Activated effector memory CD4-positive, alpha-beta T cell treated with Interleukin-2 at 50 U/mL for 16 hours (primary cell): ENCODE measurements at places on chromosomes 13 and 19.

DNA sequence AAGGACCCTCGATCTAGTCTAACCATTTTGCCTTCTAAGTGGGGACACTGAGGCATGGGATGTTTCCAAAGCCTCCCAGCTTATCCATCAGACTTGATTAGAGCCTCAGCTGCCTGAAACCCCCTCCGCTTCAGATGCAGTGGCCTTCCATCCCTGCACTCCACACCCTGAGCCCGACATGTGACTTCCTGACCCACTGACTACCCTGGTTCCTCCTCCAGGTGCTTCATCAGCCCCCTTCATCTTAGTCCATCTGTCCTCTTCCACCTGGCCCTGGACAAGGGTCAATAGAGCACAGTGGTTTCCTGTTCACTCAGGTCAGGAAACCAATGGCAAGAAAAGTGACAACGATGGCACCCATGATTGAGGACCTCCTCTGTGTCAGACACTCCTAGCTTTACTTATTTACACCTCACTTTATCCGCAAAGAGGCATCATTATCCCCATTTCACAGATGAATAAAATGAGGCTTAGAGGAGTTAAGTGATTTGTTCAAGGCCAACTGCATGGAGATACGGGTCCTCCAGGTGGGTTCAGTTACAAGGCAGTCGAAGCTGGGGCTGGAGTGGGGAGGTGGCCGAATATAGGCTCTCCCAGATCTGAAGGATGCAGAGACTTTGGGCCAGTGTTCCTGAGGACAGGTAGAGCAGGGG lies 81.6 kb upstream of the TM9SF2 start:
- DNase-seq = no peak

GRCh38 chr13:29901710-29902631 lies 51.6 kb upstream of the UBL3 start:
- peak; percentile 18 for DNase-seq

- DNase-seq = no peak
Measured at GRCh38 chr13:30079501-30079900, 227.8 kb downstream of the KATNAL1 start.

DNA sequence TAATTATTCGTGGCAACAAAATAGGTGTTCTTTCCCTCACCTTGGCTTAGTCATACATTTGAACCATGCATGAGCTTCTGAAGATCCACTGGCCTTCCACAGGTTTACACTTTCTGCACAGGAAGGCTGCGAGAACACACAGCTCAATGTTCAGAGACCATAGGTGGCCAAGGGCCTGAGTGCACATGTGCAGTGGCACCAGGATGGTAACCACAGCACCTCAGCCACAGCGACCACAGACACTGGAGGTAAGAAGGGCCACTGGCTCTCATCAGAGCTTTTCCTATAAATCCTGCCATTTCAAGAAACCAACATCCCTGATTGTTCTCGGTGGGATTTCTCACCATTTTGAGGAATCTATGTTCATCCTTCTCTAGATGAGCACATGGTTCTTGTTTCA lies 1.6 kb downstream of the DCLK1 start:
- no peak for DNase-seq

- DNase-seq = no peak
Measured at GRCh38 chr13:33228648-33229445, 56.7 kb downstream of the STARD13 start.

- no peak for DNase-seq
Measured at GRCh38 chr13:109208522-109208921, 577.9 kb downstream of the IRS2 start.

DNA sequence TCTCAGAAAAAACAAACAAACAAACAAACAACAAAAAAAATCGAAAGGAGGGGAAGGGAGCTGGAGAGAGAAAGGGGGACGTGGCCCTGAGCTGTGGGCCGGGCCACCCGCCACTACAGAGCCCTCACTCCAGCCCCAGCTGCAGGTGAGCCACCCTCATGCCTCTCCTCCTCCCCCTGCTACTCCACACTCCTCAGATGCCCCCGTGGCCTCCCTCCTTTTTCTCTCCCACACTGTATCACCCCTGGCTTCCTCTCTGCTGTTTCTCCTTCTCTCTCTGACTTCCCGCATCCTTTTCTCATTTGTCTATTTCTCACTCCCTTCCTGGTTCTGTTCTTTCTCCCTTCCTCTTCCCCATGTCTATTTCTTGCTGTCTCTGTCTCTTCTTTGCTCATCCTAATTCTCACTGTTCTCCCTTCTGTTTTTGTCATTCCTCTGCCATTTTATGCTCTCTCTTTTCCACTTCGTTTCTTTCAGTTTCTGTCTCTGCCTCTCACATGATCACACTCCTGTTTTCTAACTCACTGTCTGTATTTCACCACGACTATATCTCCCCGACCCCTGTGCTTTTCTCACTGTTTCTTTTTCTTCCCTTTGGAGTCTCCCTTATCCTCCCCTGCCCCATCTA lies 2.7 kb downstream of the KLK2 start:
- no peak for DNase-seq

DNA sequence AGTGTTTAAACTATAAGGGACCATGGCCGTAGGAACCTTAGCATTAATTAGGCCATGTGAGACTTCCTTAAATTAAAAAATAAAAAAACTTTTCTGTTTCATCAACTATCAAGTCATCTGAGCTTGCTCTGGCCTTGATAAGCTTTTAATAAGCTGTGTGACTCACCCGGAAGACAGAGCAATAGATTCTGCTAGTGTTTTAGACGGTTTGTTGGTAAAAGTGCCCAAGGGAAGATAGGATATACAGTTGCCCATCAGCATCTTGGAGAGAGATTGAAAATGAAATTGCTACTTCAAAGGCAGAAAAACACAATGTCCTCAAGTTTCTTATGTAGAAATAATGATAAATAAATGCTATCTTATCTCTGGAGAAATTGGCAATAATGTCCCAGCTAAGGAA lies 31.2 kb upstream of the RCBTB2 start:
- DNase-seq = no peak

- no peak for DNase-seq
Measured at GRCh38 chr13:81106348-81106747, 765.4 kb upstream of the SPRY2 start.

- DNase-seq = no peak
Measured at GRCh38 chr19:8494158-8494557, 8.3 kb downstream of the PRAM1 start.

DNA sequence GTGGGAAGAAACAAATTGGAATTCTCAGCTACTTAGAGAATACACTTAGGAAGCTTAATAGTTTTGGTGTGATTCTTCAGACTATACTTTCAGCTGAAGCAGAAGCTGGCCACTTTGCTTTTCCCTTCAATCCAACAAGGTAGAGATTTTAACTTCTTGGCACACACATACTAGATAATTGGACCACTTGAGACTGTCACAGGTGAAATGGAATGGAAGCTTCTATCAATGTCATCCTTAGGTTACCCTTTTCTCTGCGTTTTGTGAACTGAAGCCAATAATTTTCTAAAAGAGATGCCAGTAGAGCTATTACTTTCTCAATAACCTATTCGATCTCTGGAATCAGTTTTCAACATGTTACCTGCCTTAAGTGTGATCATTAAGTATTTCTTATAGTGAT lies 405.3 kb downstream of the PCDH20 start:
- no peak for DNase-seq

DNA sequence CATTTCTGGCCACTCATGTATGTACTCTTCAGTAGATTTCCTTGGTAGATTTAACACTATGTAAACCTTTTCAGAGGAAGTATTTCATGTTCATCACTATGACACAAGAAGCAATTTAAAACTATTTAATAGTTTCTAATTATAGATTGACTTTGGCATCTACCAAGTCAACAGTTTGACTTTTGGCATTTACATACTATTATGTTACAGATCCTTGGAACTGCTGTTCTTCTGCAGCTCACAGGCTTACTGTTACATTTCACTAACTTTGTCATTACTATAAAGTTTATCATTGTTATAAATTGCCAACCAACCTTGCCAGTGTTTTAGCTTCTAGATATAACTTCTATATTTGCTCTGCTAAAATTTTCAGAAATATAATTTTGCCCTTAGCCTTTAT lies 18.7 kb downstream of the SUPT20H start:
- DNase-seq = no peak

- no peak for DNase-seq
Measured at GRCh38 chr13:21139374-21139773, 37.0 kb downstream of the SKA3 start.

- DNase-seq = no peak
Measured at GRCh38 chr19:418761-419671, 10.1 kb upstream of the C2CD4C start.

DNA sequence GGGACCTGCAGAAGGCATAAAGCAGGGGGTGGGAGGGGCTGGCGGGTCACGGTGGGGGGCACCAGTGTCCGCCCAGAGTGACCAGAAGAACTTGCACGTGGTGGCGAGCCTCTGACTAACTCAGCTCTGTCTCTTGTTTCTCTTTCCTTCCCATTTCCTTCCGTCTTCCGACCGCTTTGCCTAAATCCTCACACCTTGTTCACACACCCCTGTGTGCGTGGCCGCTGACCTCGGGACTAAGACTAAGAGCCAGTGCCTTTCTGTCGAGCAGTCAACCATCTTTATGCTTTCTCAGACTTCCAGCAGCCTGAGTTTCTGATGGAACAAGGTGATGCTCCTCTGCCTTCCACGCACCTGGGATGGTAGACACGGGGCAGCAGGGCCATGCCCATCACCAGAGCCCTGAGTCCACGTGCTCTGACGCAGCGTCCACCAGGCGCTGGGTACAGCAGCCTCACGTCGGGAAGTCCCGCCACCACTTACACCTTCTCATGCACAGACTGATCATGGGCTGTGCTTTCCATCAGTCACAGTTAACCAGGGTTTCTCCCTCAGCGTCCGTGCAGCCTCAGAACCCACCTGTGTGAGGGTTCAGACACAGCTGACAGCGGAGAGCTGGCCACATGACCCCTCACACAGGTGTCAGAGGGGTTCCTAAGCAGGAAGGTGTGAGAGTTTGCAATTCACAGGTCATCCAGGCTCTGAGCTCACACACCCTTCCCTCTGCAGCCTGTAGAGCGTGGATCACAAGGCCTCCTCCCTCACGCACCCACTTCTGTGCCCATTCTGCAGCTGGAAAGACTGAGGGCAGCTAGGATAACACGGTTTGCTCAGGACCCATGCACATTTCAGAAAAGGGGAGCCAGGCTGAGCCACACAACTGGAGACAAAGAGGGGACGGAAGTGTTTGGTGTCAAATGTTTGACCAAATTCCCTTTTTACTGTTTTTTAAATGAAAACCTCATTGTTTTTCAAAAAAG lies 90.7 kb upstream of the MCF2L start:
- DNase-seq = no peak

GRCh38 chr13:71866335-71867130 lies 471 bp downstream of the DACH1 start:
- no peak for DNase-seq

DNA sequence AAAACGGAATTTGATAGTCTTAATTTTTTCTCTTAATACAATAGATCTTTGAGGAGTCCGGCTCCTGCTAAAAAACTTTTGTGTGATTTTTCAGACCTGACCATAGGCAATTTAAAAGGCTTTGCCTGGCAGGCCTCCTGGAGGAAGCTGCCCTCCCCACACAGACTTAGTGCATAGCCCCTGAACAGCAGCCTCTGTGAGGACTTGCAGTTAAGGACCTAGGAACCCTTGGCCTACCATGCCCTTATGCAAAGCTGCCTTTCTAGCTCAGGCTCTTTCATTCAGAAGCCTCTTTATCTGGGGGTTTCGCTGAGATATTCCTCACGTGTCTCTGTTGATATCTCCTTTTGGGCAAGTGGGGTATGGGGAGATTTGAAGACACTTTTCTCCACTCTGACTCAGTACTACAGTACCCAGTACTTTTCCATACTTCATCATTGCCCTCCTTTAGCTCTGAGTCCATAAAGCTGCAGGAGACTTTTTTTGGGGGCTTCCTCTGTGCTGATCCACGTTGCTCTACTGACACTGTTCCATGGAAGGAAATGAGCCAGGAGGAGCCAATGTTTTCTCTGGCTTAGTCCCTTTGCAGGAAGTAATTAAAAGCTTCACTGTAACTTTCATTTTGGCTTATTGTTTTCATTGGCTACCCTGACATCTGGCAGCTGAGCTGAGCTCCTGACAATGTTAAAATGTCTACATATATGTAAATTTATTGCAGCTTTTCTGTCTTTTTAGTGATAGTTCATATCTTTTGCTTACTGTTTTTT lies 283.1 kb downstream of the TDRD3 start:
- no peak for DNase-seq

- DNase-seq = no peak
Measured at GRCh38 chr19:18594824-18595373, 6.3 kb downstream of the REX1BD start.

- DNase-seq = no peak
Measured at GRCh38 chr13:100300708-100301107, 211.8 kb downstream of the PCCA start.

- DNase-seq = no peak
Measured at GRCh38 chr13:50945669-50946068, 36.1 kb downstream of the RNASEH2B start.

GRCh38 chr13:47415048-47415447 lies 518.2 kb upstream of the HTR2A start:
- DNase-seq = no peak

DNA sequence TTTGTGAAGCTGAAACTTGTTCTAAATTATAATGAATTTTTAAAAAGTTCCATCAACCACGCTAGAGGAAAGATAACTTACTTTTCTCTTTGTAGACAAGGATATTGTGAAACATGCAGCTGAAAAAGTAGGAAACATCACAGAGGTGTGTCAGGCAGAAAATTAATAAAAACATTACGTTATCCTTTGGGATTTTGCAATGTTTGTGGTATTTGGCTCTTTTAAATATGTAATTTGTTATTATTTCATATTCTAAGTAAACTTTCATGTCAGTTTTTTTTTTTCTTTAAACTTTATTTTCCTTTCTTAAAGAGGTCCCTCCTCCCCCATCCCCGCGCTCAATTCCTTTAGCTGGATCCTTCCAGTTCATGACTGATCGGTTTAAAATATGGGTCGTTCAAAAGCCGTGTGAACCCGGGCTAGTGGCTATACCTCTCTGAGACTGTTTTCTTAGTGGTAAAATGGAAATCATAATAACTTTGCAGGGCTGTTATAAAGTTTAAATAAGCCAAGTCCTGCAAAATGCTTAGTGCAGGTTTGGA lies 740 bp upstream of the CCDC61 start:
- no peak for DNase-seq

- no peak for DNase-seq
Measured at GRCh38 chr19:36023432-36023831, 9.2 kb downstream of the CLIP3 start.

DNA sequence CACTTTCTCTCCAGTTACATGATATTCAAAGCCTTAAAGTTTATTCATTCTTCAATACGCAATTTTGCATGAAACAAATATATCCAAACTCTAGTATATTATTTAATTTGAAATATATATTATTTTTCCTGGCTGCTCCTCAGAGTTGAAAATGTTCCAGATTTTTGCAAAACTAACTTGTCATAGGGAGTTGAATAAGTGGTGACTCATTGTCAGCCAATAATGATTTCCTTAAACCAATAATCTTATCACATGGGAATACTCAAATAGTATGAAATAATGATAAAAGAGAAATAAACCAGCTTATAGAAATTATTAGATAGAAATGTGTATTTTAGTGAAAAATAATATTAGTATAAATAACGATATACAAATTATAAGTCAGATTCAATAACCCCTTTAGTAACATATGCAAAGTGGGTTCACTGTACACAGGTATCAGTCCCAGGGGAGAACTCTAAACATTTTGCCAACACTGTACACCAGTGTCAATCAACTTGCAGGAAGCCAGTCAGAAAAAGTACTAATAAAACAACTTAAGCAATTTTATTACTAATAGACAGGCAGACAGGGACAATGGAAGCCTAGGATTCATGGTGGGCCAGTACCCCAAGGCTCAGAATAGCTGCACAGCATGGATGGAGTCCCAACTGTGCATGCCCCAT lies 222.6 kb upstream of the KLHL1 start:
- DNase-seq = no peak

GRCh38 chr13:43528992-43529391 lies 257.8 kb downstream of the ENOX1 start:
- no peak for DNase-seq
